ENCODE measurements at places on chromosomes 13 and 19. TPM values are rescaled to one million over a fixed set of nuclear protein-coding genes. Genes with fewer than 3 reads are reported as not detected.

The NDUFS7 gene
- total RNA-seq: 54.4 TPM

The TNNT1 gene
- total RNA-seq: not detected

The PSG2 gene
- total RNA-seq: not detected

The FXYD3 gene
- not detected for total RNA-seq

The CASP14 gene
- total RNA-seq: not detected

The SIGLEC11 gene
- total RNA-seq: 8.9 TPM

The LGI4 gene
- total RNA-seq: 1.2 TPM
